ENCODE measurements at places on chromosomes 2 and 18.
A peak's percentile ranks its signal among the peaks of the same experiment; 100 is the strongest.

DNA sequence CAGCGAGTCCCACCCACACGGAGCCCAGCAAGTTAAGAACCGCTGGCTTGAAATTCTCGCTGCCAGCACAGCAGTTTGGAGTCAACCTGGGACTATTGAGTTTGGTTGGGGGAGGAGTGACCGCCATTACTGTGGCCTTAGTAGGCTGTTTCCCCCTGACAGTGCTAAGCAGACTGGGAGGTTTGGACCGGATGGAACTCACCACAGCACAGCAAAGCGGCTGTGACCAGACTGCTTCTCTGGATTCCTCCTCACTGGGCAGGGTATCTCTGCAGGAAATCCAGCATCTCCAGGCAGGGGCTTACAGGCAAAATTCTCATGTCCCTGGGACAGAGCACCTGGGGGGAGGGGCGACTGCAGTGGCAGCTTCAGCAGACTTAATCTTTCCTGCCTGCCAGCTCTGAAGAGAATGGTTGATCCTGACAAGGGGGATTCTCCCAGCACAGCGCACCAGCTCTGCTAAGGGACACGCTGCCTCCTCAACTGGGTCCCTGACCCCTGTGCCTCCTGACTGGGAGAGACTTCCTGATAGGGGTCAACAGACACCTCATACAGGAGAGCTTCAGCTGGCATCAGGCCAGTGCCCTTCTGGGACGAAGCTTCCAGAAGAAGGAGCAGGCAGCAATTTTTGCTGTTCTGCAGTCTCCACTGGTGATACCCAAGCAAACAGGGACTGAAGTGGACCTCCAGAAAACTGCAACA lies 425.4 kb downstream of the NYAP2 start:
- DNase-seq: no peak

GRCh38 chr2:32061973-32062861 lies 1.1 kb upstream of the SPAST start:
- no peak for DNase-seq

DNA sequence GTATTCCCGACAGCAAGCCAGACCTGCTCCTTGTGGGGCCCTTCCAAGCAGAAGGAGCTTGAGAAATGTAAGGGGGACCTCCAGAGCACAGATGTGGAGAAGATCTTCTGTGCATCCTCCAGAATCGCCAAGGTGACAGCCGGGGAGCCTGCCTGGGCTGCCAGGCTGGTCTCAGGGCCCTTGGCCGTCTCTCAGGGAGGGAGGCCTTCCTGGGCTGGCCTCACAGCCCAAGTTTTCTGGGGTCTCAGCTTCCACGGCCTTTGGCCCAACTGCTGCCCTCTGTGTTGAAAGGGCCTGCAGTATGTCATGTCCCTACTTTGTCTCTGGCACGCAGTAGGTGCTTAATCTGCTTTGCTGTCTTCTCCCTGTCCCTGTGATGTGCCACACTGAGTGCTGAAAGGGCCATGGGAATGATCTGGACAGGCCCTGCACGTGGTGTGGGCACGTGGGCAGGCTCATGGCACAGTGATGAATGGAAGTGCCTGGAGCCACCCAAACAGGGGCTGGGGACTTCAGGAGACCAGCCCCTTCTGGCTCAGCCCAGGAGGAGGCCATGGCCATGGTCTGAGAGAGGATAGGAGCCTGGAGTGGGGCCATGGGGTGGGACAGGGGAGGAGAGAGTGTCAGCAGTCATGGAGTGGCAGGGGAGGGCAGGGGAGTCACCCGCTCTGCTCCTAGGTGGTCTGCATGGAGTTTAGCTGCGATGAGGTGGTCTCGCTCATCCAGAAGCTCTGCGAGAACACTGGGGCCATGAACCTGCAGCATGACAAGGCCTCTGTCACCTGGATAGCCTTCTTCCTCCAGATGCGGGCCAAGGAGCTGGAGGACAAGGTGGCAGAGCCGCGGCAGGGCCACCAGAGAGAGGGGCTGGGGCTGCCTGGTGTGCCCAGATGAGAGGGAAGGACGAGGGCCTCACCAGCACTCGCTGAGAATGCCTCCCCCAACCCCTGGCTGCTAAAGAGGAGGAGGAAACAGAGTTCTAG lies 35.4 kb downstream of the HJURP start:
- peak; percentile 61 for DNase-seq

DNA sequence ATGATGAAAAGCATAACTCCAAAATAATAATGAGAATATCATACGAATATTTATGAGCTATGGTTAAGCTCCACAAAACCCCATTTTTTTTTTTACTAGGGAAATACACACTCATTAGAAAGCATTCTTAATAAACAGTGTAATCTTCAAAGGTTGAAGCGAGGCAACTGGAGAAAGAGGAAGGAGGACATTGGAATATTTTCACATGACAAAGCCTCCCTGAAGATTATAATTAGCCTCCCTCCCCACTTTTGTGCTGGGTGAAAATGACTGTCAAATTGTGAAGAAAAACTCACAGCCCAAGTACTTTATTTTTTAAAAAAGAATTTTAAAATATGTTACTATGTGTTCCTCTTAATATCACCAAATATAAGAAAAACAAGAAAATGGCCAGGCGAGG lies 64.1 kb upstream of the NFU1 start:
- no peak for DNase-seq

- no peak for DNase-seq
Measured at GRCh38 chr2:232420073-232420454, 13.4 kb downstream of the ALPG start.

- no peak for DNase-seq
Measured at GRCh38 chr2:85534099-85534498, 4.9 kb upstream of the MAT2A start.
